T-cell (primary cell): ENCODE measurements at places on chromosomes 5 and 9.

GRCh38 chr5:82174128-82174918, 103.8 kb downstream of the RPS23 start:
- no peak overlapping the region for H3K27ac ChIP-seq
- no peaks in the 10 kb centered on the region for H3K4me1 ChIP-seq
- no peaks in the 10 kb centered on the region for H3K36me3 ChIP-seq
- DNase-seq = peak; percentile 8

- H3K27ac ChIP-seq = no peak overlapping the region
- DNase-seq = no peak
- H3K36me3 ChIP-seq = no peaks in the 10 kb centered on the region
- H3K4me1 ChIP-seq = no peaks in the 10 kb centered on the region
- H3K27me3 ChIP-seq = no peaks in the 10 kb centered on the region
Measured at GRCh38 chr5:16505904-16506303, 40.3 kb upstream of the ZNF622 start.

- peak overlapping the region; percentile 66 for H3K27ac ChIP-seq
- H3K36me3 ChIP-seq = peaks cover 32% of the 10 kb centered on the region
- peaks cover 30% of the 10 kb centered on the region for H3K4me1 ChIP-seq
- H3K4me3 ChIP-seq = no peak overlapping the region
Measured at GRCh38 chr5:131357739-131358561, 94.1 kb downstream of the CDC42SE2 start.

DNA sequence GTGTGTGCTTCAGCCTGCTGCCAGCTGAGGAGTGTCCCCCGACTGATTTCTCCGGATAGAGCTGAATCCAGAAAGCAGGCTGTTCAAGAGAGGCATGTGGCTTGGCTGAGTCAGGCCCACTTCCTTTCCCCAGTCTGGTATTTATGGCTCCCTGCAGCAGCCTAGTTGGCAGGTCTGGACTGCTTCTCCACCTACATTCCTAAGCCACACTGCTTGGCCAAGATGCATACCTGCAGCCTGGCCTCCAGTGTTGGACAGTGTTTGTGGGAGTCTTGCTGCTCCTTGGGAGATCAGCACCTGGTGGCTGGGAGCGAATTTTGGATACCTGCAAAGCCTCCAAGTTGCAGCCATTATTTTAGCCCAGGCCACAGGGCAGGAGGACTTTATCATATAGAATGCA, 670.8 kb downstream of the ACTL7B start:
- H3K27me3 ChIP-seq = no peaks in the 10 kb centered on the region
- H3K4me1 ChIP-seq = no peaks in the 10 kb centered on the region
- H3K4me3 ChIP-seq = no peak overlapping the region
- no peak overlapping the region for H3K27ac ChIP-seq
- no peaks in the 10 kb centered on the region for H3K36me3 ChIP-seq
- no peak for DNase-seq

- H3K27ac ChIP-seq = no peak overlapping the region
- H3K36me3 ChIP-seq = no peaks in the 10 kb centered on the region
- peaks cover 8% of the 10 kb centered on the region for H3K27me3 ChIP-seq
- no peaks in the 10 kb centered on the region for H3K4me1 ChIP-seq
- no peak for DNase-seq
Measured at GRCh38 chr5:53512539-53512938, 32.1 kb downstream of the FST start.

GRCh38 chr9:131667576-131667975, 72.3 kb downstream of the RAPGEF1 start:
- peaks cover 34% of the 10 kb centered on the region for H3K4me1 ChIP-seq
- H3K27ac ChIP-seq = peak overlapping the region; percentile 98
- DNase-seq = no peak
- H3K36me3 ChIP-seq = no peaks in the 10 kb centered on the region
- H3K4me3 ChIP-seq = peak overlapping the region; percentile 25

GRCh38 chr5:52774005-52774410, 13.7 kb upstream of the ITGA1 start:
- no peaks in the 10 kb centered on the region for H3K27me3 ChIP-seq
- H3K27ac ChIP-seq = peak overlapping the region; percentile 21
- DNase-seq = no peak
- H3K36me3 ChIP-seq = no peaks in the 10 kb centered on the region
- H3K4me1 ChIP-seq = peaks cover 52% of the 10 kb centered on the region

DNA sequence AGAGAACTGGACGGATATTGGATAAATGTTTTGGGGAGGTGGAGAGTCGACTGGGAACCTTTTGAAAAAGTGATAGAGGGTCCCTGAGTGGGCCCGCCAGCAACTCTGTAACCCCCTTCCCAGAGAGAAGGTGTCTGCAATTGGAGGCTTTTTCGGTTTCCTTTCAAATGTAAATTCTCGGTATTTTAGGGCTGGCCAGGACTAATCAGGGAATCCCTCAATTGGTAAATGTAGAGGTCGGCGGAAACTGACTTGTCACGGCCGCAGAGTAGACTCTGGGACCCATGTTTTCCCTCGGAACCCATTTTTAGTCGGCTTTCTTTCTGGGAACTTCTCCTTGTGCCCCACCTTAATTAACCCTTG, 524 bp downstream of the CCNB1 start:
- H3K36me3 ChIP-seq = no peaks in the 10 kb centered on the region
- no peaks in the 10 kb centered on the region for H3K27me3 ChIP-seq
- DNase-seq = no peak
- H3K4me3 ChIP-seq = peak overlapping the region; percentile 91

DNA sequence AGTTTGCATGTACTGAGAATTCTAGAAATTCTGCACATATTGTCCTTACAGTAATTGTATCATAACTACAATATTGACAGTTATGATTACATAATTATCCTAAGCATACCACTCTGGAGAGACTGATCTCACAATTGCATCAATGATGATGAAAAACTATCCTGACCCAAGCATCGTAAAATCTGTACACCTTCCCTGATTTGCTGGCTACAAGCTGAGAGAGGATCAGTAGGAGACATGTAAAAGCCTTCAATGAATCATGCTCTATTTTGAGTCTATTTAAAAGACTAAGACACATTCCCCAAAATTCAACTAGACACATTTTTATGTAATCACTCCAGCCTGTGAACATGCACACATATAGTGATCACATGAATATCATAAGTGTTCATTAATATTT, 1833.8 kb downstream of the EFNA5 start:
- H3K4me3 ChIP-seq = no peak overlapping the region
- H3K27me3 ChIP-seq = no peaks in the 10 kb centered on the region
- DNase-seq = no peak
- no peaks in the 10 kb centered on the region for H3K4me1 ChIP-seq

GRCh38 chr9:73583576-73583975, 431.9 kb downstream of the ANXA1 start:
- H3K4me3 ChIP-seq = no peak overlapping the region
- H3K27ac ChIP-seq = no peak overlapping the region
- no peaks in the 10 kb centered on the region for H3K27me3 ChIP-seq
- DNase-seq = no peak
- H3K4me1 ChIP-seq = no peaks in the 10 kb centered on the region
- H3K36me3 ChIP-seq = no peaks in the 10 kb centered on the region

- no peak overlapping the region for H3K27ac ChIP-seq
- no peak for DNase-seq
- H3K27me3 ChIP-seq = no peaks in the 10 kb centered on the region
- H3K36me3 ChIP-seq = no peaks in the 10 kb centered on the region
- H3K4me1 ChIP-seq = no peaks in the 10 kb centered on the region
Measured at GRCh38 chr9:136011703-136012496, 50.7 kb upstream of the UBAC1 start.

- peaks cover 26% of the 10 kb centered on the region for H3K4me1 ChIP-seq
- H3K4me3 ChIP-seq = peak within 1 kb of the TSS; percentile 41
- H3K27me3 ChIP-seq = peaks cover 8% of the 10 kb centered on the region
- no peaks in the 10 kb centered on the region for H3K36me3 ChIP-seq
- no peak for DNase-seq
Measured at GRCh38 chr5:1445313-1445688, at the start of gene SLC6A3. Gene SLC6A3, minus strand, starts transcription at chr5:1445440. Its CDS starts 2,243 bp downstream, at chr5:1443197.

GRCh38 chr9:130220352-130220751, 45.2 kb upstream of the HMCN2 start:
- H3K27me3 ChIP-seq = no peaks in the 10 kb centered on the region
- no peak overlapping the region for H3K27ac ChIP-seq
- no peaks in the 10 kb centered on the region for H3K36me3 ChIP-seq
- H3K4me1 ChIP-seq = no peaks in the 10 kb centered on the region
- DNase-seq = no peak
- H3K4me3 ChIP-seq = no peak overlapping the region
